Hepatocyte (in vitro differentiated cells): ENCODE measurements at places on chromosomes 6 and 20.

GRCh38 chr6:73586416-73586974 lies 65.7 kb upstream of the EEF1A1 start:
- DNase-seq = no peak

GRCh38 chr6:82144007-82144851 lies 103.3 kb downstream of the IBTK start:
- DNase-seq = peak; percentile 81

DNA sequence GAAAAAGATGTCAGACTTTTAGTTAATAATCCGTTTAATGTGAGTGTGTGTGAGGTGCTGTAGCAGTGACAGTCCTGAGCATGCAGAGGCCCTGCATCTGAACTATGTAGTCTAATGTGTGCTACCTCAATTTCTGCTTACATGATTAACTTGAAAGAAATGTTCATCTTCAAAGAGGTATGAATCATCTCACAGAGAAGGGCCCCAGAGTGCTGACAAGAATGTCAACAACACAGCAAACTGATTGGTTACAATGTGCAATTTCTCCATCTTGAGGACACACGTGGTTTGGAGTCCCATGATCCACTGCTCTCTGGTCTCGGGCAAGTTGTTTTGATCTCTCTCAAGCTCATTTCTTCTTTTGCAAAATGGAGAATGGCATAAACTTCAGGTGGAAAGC lies 61.7 kb upstream of the EMILIN3 start:
- DNase-seq = peak; percentile 66

- no peak for DNase-seq
Observed at GRCh38 chr6:107106165-107106564, 9.2 kb downstream of the BEND3 start.

DNA sequence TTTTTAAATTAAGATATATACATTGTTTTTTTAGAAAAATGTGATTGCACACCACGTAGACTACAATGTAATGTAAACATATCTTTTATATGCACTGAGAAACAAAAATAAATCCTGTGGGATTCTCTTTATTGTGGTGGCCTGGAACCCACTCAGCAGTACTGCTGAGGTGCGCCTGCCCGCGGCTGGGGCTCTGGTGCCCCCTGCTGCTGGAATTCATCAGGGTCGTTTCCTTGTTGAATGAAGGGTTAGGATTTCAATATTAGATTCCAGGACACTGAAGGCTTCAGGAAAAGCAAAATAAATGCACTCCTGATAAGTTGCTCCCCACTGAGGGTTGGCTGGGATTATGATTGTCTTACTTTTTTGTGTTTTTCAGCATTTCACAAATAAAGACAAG lies 175.8 kb upstream of the GGTLC1 start:
- no peak for DNase-seq

- DNase-seq = peak; percentile 52
Observed at GRCh38 chr6:157145656-157146285, 177.5 kb downstream of the TMEM242 start.

DNA sequence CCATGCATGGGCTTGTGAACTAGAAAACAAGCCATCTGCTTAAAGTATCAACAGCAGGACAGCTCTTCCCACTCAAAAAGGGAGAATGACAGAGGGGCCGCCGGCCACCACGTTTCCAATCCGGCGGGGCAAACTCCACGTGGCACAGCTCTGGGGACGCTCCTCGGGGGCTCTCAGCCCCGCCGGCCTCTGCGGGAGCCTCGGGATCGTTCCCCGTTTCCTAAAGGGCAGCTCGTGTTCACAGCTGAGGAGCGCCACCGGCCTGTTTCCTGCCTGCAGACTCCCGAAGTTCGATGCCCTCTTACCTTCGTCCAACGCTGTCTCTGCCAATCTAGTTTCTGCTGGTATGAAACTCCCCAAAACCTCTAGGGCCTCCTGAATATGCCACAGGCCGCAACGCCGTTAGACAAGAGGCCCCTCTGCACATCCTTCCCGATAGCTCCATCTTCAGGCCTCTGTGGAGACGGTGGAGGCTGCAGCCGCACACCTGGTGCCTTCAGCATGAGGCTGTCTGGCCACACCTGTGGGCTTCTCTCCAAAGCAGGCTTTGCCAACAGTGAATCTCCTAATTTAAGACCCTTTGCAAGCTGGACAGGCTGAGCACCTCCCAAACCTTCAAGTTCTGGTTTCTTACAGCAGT lies 46.5 kb downstream of the KCNQ2 start:
- no peak for DNase-seq

- no peak for DNase-seq
Observed at GRCh38 chr6:6635869-6636268, 47.3 kb downstream of the LY86 start.

- no peak for DNase-seq
Observed at GRCh38 chr20:57795342-57795697, 85.5 kb upstream of the PMEPA1 start.

DNA sequence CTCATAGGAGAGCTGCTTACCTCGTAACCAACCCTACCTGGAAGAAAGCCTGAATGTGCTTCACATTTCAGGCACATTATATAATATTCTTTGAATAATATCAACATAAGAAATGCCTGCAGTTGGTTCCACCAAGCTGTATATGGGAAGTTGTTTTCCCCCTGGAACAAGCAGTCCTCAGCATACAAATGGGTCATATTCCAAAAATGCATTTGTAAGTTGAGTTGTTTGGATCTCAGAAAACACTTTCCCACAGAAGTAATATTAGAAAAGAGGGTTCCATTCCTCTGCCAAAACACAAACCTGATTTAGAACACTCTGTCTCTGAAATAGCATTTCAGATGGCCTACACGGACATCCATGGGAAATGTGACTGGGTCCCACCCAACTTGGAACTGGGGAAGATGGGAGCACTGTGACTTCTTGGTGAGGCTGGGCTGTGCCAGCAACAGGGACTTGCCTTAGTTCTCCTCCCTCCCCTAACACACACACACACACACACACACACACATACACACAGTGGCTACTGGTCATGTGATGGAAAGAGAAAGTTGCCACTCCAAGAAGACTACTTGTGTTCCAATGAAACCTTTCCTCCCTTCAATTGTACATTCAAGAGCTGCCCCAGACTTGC lies 11.4 kb upstream of the RCAN2 start:
- no peak for DNase-seq

DNA sequence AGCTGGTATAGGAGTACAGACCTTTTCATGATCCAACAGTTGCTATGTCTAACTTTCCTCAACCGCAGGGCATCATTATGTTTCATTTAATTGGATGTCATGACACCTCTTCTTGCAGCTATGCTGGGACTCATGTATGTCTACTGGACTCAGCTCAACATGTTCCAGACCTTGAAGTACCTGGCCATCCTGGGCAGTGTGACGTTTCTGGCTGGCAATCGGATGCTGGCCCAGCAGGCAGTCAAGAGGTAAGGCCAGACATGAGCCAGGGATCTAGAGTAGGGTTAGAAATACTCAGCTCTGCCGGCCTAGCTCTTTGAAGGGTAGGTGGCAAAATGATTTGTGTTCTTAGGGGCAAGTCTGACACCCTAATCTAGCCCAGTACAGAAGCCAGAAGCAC lies 25.2 kb downstream of the GHRH start:
- DNase-seq = no peak
